ENCODE measurements at places on chromosomes 3 and 15.

GRCh38 chr15:89009080-89009479, 79.2 kb upstream of the ABHD2 start:
- no peak for DNase-seq

- no peak for DNase-seq
Measured at GRCh38 chr3:43023066-43023465, 44.0 kb downstream of the GASK1A start.

DNA sequence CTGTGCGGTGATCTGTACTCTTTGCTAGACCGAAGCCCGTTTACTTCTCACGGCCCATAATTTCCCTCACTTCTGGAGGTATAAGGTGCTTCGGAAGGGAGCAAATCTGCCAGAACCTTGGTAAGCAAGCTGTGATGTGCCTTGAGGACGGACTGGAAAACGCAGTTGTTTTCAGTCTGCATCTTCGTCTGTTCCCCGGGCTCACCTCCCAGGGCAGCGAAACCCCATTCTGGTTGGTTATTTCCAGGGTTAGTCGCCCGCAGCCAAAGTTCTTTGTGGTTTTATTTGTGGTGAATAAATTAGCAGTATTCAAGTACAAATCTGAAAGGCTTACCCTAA, 401 bp downstream of the RAMAC start:
- no peak for DNase-seq

- no peak for DNase-seq
Measured at GRCh38 chr3:129777806-129778205, 115.7 kb downstream of the TMCC1 start.

DNA sequence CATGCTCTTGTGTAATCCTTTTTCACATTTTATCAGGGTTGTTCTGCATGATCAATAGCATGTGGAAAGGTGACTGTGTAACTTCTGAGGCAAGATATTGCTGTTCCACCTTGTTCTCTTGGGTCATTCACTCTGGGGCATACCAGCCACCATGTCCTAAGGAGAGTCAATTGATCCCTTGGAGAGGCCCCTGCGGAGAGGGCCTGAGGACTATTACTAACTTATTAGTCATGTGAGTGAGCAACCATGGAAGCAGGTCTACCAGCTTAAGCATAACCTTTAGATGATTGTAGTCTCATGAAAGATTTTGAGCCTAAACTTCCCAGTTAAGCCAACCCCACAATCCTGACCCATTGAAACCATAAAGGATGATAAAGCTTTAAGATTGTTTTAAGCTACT, 22.0 kb upstream of the COL6A5 start:
- no peak for DNase-seq

GRCh38 chr15:69156736-69157381, 3.6 kb upstream of the GLCE start:
- no peak for DNase-seq

DNA sequence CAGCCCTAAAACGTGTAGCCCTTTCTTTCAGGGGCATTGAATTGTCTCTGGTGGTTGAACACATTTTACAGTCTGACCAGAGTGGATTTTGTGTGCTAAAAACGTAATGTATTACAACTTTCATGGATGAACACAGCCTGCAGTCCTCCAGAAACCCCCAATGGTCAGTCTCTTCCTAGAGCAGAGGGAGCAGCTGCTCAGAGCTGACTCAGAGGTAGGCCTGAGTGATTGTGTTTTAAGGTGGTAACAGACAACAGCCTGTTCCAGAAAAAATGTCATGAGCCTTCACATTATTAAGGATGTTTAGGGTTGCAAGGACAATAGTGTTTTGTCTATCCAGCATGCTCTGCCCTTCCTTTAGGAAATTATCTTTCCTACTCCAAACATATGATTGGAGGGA, 34.5 kb upstream of the CTNNB1 start:
- no peak for DNase-seq

- DNase-seq: no peak
Measured at GRCh38 chr3:31785734-31786133, 195.3 kb downstream of the OSBPL10 start.

DNA sequence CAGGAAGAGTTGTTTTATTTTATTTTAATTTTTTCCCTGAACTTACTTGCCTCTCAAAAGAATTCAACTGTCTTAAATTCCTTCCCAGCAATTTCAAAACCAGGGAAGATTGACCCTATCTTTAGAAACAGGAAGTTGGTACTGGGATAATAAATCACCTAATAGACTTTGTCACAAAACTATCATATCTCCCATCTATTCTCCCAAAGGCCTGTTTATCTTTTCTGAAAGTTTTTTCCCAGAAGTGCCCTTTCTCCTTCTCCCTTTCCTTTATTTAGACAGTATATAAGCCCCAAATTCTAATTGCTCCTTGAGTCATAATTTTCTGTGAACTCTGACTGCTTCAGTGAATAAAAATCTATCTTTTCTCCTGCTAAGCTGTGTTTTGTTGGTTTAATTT, 2.9 kb upstream of the RNF7 start:
- no peak for DNase-seq

GRCh38 chr3:13690636-13691035, 141.7 kb downstream of the FBLN2 start:
- DNase-seq: no peak

GRCh38 chr3:151315846-151316245, 774 bp downstream of the GPR87 start:
- no peak for DNase-seq

GRCh38 chr3:170397685-170398084, 21.0 kb upstream of the CLDN11 start:
- DNase-seq: no peak

- no peak for DNase-seq
Measured at GRCh38 chr15:67003586-67003985, 61.8 kb upstream of the SMAD3 start.

Measured in stimulated activated CD8-positive, alpha-beta memory T cell treated with anti-CD3 and anti-CD28 coated beads, Interleukin-4, amount 100 ng/mL, for 4 hours (primary cell).